Fibroblast of skin of left quadriceps (primary cell): ENCODE measurements at places on chromosomes 2 and 18.

GRCh38 chr2:195451160-195451559 is 205.9 kb upstream of the SLC39A10 start:
- DNase-seq: no peak

- no peak for DNase-seq
These were observed 164.8 kb downstream of the PRKCE start for GRCh38 chr2:45816272-45816671.

DNA sequence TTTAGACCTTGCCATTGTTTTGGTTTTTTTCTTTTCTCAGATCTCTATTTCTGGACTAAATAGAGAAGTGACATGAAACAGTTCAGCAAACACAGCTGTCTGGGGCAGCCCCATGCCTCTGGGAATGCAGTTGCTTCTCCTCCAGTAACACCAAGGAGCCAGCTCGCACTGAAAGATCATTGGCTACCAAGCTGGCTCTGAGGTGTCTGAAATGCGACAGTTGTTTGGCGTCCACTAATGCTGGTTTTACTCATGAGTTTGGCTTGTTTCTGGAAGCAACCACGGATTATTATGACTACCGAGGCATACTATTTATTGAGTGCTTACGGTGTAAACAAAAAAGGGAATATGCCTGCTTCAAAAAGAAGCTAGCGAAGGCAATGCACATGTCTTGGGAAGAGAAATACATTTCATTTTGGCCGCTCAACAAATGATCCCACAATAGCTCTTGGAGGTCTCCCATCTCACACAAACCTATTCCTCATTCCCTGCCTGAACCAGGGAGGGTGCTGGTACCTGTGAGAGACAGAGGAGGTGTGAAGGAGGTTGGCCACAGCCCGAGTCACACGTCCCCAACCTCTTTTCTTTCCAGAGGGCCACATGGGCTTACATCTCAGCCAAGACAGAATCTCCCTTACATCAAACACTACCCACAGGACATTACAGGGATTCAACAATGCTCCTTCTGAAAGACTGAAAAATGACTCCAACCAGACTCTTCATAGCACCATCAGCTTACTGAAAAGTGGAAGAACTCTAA is 37.5 kb upstream of the NEB start:
- no peak for DNase-seq

DNA sequence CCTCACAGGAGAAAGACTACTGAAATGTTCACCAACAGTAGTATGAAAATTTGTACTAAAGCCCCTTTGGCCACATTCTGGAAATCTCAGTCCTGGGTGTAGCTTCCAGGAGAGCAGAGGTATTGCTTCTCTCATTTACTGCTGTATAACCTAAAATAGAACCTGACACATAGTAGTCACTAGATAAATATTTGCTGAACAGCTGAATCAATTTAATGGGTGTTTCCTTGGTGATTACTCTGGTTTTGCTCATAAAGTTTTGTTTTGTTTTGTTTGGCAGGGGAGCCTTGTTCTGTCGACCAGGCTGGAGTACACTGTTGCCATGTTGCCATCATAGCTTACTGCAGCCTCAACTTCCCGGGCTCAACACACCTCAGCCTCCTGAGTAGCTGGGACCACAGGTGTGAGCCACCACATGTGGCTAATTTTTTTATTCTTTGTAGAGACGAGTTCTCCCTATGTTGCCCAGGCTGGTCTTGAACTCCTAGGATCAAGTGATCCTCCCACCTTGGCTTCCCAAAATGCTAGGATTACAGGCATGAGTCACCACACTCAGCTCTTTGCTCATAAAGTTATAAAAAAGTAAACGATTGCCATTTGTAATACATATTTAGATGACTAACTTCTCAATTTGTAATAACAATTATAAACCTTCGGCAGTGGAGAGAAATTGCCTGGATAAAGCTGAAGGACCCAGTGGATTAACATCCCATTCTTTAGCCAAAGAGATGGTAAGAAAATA is 11.5 kb upstream of the PARD3B start:
- DNase-seq: no peak

- no peak for DNase-seq
These were observed 132.1 kb upstream of the DNMT3A start for GRCh38 chr2:25473758-25474340.

GRCh38 chr18:35040638-35040987 is 600 bp upstream of the MAPRE2 start:
- DNase-seq: no peak

DNA sequence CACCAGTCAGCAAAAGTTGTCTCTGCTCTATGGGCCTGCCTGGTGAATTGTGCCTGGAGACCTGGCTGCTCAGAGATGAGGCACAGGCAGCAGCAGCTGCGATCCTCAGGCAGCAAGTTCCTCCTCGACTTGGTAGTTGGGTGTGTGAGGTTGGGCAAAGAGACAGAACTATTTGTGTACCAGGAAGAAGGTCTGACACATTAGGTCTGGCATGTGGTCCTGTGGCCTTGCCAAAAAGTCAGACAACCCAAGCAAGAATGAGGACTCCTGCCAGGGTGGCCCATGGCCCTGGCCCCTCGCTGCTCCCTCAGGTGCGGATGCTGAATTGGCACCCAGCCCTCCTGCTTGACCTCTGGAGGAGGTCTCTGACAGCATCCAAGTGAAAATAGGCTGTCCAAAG is 192.7 kb downstream of the DYSF start:
- no peak for DNase-seq

GRCh38 chr2:8424997-8425900 is 256.6 kb upstream of the ID2 start:
- DNase-seq: no peak

GRCh38 chr2:73266061-73266901 is 18.0 kb downstream of the FBXO41 start:
- DNase-seq: no peak

- DNase-seq: peak; percentile 45
These were observed 37.4 kb downstream of the VAPA start for GRCh38 chr18:9951022-9951859.

DNA sequence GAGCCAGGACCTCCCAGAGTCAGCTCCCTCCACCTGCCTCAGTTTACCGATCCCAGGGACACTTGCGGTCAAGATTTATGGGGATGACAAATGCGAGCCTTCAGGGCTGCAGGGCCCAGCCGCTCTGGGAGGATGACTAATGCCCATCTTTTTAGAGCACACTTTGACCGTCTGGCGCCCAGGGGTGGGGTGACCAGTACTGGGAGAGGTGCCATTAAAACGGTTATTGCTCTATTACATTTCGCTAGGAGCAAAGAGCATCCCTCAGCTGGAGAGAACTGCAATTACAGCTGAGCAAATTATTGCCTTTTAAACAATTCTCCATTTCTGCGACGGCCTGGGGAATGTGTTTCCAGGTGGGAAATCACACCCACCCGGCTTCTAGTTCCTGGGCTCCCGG is 42.6 kb upstream of the HPCAL1 start:
- no peak for DNase-seq

DNA sequence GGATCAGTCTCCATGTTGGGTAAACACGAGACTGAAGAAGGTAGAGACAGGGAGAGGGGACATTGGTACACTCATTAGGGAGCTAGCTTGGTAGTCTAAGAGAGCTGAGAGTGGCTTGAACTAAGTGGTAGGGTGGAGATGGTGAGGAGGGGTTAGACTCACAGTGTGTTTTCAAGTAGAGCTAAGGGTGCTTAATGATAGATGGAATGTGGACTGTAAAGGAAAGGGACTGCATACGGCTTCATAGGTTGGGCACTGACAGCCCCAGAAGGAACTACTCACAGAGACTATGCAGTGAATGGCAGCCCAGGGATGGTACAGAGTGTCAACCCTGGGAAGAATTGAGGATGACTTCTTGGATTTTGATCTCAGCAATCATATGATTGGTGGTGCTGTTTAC is 178.1 kb downstream of the CCDC85A start:
- DNase-seq: no peak

DNA sequence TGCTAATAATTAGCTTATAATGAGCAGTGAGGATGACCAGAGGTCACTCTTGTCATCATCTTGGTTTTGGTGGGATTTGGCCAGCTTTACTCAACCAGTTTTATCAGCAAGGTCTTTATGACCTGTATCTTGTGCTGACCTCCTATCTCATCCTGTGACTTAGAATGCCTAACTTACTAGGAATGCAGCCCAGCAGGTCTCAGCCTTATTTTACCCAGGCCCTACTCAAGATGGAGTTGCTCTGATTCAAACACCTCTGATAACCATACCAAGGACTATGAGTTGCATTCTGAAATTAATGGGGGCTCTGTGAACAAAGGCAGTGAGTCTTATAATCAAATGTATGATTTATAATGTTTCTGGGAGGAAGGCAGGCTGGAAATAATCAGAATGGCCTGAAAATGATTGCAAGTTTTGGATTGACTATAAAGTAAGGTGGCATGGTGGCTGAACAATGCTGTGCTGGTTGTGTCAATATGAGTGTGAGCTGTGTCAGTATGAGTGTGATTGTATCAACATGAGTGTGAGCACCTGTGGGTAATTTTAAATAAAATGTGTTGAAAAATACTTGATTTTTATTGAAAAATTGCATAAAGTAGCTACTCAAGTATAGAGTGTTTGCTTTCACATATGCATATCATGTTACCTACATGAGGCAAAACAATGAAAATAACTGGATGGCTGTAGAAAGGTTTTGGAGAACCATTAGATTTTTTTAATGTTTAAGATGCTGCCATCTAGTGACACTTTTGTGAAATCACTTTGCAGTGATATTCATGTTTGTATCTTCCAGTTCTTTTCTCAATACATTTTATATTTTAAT is 103.0 kb downstream of the KYNU start:
- DNase-seq: peak; percentile 34

GRCh38 chr18:57910817-57911216 is 107.7 kb upstream of the ATP8B1 start:
- no peak for DNase-seq

DNA sequence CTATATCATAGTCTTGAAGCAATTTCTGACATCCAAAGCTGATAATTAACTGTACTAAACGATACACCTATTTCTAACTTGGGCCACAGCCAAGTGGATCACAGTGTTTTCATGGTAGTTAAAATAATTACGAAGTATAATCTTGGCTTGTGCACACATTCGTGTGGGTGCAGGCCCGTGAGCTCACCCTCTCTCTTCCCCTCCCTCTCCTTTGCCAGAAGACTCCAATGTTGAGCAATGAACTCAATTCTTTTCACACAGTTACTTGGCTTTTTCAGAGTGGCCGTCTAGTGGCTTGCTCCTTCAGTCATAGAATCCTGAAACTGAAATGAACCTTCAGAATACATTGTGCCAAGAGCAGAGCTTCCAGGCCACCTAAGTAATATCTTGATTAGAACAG is 178.7 kb downstream of the NCKAP5 start:
- DNase-seq: no peak

DNA sequence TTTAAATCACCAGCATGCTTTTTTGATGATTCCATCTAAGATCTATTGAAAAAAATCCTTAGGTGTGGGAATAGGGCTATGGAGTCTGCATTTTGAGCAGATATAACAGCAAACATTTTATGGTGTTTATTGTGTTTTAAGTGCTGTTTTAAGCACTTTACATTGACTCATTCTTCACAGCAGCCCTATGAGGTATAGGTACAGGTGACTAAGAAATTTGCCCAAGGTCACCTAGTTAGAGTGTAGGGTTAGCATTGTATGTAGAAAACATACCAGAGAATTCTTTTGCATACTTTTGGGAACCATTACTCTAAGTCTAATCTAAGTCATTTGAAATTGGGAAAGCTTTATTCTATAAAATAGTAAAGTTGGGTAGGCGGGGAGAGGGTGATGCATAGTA is 31.3 kb downstream of the PPM1B start:
- DNase-seq: no peak

DNA sequence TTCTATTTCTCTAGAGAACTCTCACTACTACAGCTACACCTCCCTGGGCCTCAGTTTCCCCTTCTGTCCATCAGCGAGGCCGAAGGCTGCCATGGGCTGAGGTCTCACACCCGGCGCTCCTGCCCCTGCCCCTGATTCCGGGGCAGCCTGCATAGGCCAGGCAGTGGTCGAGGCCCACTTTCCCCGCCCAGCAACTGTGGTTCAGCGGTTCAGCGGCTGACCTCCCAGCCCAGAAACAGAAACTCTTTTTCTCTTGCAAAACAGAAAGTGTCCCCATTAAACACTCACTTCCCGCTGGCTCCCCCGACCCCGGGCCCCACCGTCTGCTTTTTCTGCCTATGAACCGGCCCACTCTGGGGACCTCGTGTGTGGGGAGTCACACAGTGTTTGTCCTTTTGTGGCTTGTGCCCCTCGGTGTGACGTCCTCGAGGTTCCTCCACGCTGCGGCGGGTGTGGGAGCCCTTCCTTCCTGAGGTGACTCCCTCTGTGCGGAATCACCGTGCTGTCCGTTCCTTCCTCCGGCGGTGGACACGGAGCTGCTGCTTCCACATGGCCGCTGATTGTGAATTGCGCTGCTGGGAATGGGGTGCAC is 16.0 kb downstream of the PDCD1 start:
- DNase-seq: no peak

DNA sequence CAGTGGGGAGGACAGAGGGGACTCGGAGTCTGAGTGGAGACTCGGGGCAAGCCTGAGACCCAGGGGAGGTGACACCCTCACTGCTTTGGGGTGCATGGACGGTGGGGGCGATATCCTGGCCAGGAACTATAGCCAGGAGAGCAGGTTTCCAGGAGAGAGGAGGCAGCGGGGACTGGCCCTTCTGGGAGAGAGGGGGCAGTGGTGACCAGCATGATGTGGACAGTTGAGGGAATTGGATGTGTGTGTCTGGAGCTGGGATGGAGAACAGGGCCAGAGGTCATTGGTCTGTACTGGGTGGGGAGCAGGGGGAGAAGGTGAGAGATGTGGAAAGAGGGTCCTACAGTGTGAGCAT is 63.6 kb downstream of the ACKR3 start:
- no peak for DNase-seq
